ENCODE measurements at places on chromosomes 7 and 10.

DNA sequence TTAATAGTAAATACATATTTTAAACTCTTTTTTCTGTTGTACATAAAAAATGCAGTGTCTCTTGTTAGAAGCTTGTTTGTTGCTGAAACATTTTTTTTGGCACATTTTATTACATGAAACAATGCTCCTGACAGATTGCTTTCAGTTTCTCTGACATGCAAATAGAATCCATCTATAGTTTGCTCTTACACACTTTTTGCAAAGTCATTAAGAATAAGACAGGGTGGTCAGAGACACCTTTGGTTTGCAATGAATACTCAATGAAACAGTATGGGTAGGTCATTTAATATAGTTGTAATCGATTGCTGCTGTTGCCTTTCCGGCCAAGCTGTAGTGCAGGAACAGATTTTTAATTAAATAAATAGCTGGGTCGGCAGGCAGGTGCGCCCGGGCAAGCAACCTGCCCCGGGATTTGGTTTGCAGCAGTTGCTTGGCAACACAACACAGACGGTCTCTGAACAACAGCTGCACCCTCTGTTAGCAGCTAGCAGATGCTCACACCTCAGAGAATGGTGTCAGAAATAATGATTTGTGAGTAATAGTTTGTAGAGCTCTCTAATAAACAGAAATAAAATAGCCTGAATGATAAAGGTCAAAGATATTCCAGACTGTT lies 115.7 kb upstream of the CACNA2D1 start:
- DNase-seq, result no peak

GRCh38 chr10:126525326-126525725 lies 137.0 kb upstream of the ADAM12 start:
- no peak for DNase-seq

DNA sequence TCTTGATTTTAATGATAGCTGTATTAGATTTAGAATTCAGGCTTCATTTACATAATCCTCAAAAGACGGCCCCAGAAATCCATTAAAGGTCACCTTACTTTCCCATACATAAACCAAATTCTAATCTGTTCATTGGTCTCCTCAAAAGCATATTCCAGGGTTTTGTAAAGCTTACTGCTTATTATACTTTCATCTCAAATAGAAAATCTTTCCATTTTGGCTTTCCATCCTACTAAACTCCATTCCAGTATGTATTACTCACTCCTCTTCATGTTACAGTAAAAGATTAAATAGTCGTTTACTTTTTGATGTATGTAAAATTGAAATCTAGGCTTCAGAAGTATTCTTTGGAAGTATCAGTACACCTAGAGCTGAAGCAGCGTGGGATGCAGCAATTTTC lies 143.5 kb upstream of the LRRN3 start:
- no peak for DNase-seq

GRCh38 chr10:22443175-22443901 lies 98.0 kb downstream of the SPAG6 start:
- DNase-seq, result no peak
